Stimulated activated CD8-positive, alpha-beta memory T cell treated with anti-CD3 and anti-CD28 coated beads, Interleukin-15, amount 100 ng/mL, for 24 hours (primary cell): ENCODE measurements at places on chromosomes 6 and 20.

GRCh38 chr20:1263853-1264252, 2.2 kb upstream of the SNPH start:
- DNase-seq: no peak

DNA sequence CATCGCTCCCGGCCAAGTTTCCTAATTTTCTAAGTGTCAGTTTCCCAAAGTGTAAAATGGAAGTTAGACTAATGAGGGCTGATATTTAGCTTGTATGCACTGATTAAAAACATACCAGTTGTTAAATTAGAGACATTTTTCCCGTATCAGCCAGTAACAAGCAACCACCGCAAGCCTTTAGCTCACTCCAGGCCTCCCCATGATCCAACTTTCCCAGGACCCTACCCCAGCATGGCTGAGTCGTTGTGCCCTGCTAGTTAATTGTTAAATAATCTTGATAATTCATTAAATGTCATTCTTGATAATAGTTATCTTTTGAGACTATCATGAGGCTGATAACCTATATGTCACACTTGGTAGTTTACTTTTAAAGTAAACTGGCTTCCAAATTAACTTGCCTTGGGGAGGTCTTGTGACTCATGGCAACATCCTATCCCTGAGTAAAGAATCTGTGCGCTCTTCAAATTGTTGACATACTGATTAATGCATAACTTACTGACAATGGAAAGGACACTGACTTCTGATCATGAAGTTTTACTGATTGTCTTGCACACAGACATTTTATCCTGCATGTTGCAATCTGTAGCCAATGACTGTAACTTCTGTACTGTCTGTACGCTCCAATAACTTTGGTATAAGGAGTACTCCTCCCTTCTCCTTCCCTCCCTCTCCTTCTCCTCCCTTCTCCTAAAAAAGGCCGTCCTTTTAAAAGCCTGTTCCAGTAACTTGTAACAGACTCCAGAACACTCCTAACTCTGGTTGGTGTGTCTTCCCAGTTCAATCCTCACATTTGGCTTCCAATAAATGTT, 6.3 kb upstream of the GTF3C6 start:
- no peak for DNase-seq

DNA sequence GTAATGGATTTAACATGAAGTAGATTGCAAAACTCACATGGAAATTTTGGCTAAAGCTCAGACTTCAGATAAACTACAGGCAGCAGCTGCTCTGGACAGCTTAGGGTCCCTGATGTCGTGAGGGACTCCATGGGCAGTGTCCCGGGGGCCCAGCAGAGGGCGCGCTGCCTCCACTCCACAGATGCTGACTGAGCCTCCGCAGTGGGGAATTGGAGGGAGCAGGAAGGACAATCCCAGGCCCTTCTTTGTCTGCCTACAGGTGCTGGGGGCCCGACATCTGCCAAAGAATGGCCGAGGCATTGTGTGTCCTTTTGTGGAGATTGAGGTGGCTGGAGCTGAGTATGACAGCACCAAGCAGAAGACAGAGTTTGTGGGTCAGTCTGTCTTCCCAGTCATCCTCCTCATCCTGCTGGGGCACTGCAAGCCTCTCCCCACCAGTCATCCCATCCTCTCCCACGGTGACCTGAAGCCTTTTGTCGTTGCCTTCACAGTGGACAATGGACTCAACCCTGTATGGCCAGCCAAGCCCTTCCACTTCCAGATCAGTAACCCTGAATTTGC, 35.9 kb downstream of the PLCG1 start:
- peak; percentile 41 for DNase-seq

DNA sequence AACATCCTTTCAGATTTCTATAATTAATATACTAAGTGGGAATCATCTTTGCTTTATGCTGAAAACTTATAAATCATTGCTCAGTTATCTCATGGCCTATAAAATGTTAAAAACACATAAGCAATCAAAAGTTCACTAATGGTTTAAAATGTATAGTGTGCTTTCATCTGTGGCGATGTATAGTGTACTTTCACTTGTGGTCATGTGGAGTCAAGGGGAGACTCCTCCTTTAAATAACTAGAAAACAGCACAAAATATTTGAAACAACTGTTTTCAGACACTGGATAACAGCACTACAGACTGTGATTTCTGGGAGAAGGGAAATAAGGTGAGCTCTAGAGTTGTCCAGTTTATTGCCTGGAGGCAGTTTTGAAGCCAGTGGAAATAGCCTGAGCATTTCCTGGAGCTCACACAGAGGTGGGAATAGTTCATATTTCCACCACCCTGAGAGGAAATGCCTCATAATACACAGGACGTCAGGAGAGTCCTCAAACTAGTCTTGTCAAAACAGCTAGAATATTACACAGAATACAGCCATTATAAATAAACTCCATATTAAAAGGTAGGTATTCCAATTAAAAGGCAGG, 89.4 kb downstream of the CEP162 start:
- no peak for DNase-seq

DNA sequence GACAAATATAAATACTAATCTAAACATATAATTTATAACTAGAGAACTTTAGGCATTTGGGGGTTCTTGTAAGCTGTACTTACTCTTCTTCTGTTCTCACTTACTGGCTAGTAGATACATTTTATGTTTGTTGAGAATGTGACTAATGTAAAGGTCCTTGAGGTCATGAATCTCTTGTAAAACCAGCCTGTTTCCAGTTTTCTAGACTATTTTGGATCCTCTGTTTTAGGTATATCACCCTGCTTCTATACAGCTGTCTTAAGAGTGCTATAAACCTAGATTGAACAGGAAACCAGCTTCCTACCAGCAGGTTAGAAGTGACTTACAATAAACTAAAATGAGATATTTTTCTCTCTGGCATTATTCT, 134.2 kb downstream of the PLCB4 start:
- no peak for DNase-seq

- no peak for DNase-seq
Observed at GRCh38 chr6:44731485-44732095, 344.1 kb downstream of the CDC5L start.
